ENCODE measurements at places on chromosomes 1 and 21.

DNA sequence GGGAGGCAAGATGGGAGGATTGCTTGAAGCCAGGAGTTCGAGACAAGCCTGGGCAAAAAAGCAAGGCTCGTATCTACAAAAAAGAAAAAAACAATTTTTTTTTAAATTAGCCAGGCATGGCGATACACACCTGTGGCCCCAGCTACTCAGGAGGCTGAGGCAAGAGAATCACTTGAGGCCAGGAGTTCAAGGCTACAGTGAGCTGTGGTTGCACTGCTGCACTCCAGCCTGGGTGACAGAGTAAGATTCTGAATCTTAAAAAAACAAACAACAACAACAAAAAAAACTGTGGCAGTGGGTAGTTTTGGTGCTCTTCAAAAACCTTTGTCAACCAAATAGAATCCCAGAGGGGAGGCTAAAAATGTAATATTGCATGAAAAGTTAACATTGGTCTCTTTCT, 734 bp downstream of the PTPN22 start:
- DNase-seq, result no peak

DNA sequence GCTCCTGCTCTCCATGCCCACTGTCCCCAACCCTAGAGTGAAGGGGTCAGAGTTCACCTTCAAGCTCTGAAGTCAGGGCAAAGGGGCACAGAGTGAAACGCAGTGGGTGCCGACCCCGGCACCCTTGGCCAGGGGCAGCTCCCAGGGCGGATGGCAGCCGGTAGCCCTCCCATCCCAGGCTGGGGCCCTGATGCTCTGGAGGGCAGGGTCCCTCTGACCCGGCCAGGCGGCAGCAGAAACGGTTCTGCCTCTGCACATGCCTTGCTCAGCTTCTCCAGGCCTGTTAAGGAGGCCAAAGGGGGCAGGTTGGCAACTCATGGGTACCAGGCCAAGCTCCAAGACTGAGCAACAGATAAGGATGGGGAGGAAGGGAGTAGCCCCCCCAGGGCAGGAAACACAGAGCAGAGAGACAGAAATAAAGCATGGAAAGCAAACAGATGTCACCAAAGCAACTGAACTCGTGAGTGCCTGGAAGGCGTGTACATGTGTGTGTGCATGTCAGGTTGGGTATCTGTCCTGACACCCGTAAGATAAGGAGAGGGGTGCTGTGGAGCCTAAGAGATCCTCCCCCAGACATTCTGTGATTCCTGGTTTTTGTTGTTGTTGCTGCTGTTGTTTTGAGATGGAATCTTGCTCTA, 112.3 kb upstream of the IFFO2 start:
- DNase-seq, result no peak

GRCh38 chr1:228073061-228073856, 9.2 kb upstream of the ARF1 start:
- no peak for DNase-seq

DNA sequence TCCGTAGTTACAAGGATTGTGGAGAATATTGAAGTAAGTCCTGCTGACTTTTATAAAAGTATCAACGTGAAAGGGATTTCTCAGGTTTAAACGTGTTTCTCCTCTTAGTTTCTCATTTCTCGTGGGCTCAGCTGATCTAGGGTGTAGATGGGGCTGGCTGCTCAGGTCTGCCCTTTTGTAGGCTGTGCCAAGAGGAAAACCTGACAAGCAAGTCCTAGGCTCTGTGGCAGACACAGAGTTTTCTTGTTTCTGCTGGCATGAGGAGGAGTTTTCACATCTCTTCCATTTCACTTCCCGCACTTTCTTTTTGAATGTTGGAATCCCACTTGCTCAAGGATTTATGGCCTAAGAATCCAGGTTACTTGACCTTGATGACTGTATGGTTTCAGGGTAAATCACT, 14.8 kb downstream of the VPS13D start:
- DNase-seq, result no peak

GRCh38 chr1:20139776-20140612, 871 bp downstream of the PLA2G2F start:
- DNase-seq, result no peak

DNA sequence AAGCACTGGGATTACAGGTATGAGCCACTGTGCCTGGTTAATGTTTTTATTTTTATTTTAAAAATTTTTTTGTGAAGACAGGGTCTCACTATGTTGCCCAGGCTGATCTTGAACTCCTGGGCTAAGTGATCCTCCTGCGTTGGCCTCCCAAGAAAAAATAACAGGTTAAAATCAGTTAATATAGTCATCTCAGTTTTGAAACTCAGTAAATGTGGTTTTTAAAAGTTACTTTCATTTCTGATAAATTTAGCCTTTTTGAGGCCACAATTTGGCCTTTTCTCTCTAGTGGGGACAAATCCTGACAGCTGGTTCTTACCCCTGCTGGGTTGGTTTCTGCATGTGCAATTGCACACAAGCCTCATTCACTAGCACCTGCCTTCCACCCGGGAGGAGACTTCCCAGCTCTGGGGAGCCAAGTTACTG, 13.3 kb downstream of the PMF1 start:
- no peak for DNase-seq

DNA sequence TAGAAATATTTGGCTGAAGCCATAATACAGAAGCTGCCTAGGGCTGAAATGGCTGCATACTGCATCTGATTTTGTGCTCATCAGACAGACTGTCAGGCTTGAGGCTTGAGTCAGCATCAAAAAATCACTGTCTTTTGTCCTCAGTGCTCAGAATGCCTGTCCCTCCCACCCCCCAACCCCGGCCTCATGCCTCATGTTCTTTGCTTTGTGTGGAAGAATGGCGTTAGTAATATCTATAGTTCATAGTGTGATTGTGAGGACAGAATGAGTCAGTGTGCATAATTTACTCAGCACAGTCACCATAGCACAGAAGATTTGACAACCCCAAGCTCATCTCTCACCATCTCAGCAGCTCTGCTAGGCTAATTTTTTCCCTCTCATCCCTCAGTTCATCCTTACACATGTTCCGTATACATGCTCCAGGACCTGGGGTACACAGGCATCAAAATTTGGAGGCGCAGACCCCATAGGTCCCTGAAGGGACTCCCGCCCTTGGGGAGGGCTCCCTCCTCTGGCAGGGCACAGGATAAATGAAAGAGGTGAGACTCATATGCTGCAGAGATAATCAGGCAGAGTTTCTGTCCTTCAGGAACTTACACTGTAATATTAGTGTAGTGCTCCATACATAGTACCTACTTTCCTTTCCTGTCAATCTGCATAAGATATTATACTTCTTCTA, 159.1 kb upstream of the C8B start:
- DNase-seq, result no peak

DNA sequence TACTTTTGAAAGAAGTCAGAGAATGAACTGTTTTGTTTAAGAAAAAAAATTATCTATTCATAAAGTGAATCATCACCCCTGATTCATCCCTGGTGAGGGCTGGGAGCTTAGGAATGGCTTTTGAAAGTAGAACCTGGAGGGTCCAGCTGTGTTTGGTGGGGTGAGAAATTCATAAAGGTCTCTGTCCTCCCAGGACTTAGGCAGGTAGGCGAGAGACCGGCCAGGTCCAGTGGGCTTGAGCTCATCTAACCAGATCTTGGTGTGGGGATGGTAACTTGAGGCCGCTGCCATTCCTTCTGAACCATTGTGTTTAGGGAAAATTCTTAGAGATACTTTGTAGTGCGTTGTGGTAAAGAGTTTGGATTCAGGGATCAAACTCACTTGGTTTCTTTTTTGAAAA, 156.8 kb upstream of the TNR start:
- DNase-seq, result no peak

DNA sequence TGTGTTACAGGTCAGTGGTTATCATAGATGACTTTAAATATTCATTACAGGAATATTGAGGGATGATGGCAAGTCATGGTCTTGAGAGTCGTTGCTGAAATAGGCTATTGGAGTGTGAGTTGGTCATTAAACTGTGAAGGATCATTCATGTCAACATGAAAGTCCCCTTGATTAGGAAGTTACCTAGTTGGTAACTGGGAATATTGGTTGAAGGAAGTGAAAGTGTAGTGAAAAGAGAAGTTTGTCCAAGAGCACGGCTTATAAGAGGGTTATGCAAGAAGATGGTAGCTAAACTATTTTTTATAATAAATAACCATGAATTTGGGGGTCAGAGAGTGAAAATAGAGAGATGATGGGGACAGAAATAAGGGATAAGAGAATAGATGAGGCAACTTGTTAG, 16.9 kb downstream of the CRB1 start:
- DNase-seq, result no peak

GRCh38 chr1:40989066-40989465, 9.6 kb downstream of the CTPS1 start:
- DNase-seq, result no peak

DNA sequence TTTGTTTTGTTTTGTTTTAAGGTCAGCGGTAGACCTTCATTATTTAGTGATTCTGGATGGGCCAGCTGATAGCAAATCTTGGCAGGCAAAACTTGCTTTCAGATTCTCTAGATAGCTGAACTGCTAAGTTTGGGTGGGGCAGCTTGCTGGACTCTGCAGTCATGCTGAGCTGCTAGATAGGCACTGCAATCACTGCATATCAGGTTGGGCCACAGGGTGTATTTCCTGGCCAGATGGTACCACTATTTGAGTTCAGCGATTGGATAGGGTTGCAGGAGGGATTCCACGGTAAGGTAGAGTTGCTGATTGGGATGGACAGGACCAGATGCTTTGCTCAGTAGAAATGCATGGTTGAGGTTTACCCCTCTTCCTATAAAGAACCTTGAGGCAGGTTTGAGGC, 579.3 kb upstream of the ADGRL4 start:
- no peak for DNase-seq

DNA sequence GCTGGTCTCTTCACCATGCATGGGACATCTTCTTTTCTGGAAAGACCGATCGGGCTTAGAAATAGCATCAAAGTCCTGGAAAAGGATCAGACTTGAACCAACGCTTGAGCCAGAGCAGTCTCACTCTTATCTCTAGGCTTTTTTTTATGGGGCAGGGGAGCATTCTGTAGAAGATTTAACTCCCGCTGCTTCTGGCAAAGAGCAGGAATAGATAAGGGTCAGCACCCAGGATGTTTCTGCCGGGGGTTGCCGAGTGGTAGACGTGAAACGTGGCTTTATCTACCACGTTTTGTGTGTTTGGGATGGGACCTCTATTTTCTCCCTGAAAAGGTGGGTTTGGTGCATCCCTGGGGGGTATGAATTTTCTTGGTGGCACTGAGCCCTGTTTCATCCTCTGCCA, 18.8 kb downstream of the SPSB1 start:
- DNase-seq, result no peak

GRCh38 chr21:43331962-43332828, 94.7 kb downstream of the SIK1 start:
- no peak for DNase-seq

GRCh38 chr1:183267646-183268431, 81.8 kb downstream of the LAMC2 start:
- DNase-seq, result no peak

DNA sequence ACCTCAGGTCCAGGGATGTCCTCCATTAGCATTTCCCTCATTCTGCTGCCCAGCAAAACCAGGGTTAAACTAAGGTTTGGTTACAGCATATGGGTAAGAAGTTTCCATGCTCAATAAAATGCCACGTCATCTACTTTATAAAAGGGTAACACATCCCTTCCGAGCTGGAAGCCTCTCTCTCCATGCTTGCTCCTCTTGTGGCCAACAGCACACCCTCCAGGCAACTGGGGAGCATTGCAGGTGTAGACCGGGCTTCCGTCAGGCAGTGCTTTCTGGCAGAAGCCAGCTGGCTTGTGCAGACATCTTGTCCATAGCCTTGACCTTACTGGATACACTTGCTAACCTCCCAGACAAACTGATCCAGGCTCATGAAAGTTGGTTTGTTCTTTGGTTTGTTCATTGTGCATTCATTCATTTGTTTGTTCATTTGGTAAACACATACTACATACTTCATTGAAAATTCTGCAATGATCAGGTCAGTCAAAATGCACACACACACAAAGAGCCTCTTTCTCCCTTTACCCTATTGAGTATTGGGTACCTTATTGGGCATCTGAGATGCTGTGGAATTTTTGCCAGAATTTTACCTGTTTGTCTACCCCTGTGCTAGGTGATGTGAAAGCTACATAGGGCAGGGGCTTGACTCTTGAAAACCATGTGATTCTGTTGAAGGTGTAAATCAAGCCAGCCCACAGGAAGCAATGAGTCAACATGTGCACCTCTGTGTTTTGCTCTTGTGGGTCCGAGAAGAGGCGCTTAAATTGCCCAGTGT, 422.8 kb downstream of the CAMTA1 start:
- DNase-seq, result peak; percentile 32

DNA sequence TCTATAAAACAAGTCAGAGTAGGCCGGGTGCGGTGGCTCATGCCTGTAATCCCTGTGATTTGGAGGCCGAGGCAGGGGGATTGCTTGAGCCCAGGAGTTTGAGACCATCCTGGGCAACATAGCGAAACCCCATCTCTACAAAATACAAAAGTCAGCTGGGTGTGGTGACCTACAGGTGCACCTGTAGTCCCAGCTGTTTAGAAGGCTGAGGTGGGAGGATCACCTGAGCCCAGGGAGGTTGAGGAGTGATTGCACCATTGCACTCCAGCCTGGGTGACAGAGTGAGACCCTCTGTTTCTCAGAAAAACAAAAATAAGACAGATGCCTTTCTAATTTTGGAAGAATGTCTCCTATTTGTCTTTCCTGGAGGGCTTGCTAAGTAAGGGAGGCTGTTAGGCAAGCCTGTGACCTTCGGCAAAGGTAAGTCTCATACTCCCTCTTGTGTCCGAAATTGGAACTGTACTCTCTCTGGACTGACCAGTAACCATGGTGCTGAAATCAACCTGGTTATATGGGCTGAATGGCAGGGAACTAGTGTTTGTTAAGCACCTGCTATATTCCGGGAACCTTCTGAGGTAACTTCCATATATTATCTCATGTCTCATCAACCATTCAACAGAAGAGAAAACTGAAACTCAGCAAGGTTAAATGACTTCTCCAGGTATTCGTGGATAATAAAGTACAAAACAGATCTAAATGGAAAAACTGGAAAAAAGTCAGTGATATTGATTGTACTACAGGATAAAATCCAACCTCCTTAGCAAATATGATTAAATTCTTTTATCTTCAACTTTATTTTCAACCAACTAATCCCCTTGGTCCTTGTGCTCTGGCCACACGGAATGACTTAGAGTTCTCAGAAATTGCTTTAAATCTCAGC, 11.8 kb upstream of the RAB3B start:
- peak; percentile 79 for DNase-seq

DNA sequence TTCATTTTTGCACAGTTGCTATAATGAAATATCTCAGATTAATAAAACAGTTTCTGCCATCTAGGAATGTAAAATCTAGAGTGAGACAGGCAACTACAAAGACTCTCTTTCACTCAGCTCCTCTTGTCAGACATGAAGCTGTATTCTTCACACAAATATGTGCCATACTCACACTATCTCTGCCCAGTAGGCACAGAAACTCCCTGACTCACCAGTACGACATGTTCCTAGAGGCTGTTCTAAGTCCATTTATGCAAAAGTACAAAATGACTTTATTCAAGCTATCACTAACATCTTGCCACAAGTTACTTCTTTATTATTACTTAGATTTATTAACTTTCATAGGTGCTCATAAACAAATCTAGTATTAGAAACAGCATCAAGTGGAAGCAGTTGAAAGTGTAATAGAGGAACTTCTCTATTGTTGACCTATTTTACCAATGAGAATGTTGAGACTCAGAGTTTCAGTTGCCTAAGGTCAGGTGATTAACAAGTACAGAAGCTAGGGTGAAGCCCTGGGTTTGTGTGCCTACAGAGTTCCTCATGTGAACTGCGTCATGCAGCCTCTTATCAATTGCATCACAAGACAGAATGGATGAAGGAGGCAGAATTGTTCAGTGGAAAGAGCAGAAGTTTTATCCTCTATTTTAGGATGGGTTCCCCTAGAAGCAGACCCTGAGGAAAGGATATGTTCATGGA, 98.9 kb downstream of the RGS2 start:
- DNase-seq, result no peak

All from NCI-H187 treated with DMSO at 0.1 percent for 48 hours (cell line).